ENCODE measurements at places on chromosomes 5 and 9. TPM values are rescaled to one million over a fixed set of nuclear protein-coding genes. Genes with fewer than 3 reads are reported as not detected.

DNA sequence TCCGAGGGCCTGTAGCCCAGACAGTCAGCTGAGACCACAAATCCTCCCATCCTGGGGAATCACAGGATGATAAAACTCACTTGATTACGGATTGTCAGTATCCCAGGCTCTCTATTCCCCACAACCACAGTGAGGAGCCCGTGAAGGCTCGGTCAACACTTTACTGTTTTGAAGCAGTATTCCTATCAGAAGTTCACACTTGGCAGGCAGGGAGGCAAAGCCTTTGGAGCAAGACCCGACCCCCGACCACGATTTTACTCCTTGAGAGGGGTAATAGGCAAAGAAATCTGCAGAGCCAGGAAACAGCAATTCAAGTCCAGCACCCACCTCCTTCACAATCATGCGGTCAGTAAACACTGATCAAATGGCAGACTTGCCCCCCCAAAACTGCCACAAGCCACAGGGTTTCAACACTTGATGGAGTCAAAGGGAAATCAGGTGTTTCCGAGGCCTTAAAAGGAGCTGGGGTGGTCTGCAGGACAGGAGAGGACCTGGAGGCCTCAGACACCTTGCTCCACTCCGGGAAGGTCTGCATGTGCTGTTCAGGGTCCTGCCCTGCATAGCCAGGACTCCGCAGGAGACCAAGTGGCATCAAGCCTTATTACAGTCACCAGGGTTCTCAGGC lies 25.2 kb downstream of the BICD2 start:
- peak; percentile 46 for DNase-seq

GRCh38 chr9:20462410-20462809 lies 159.9 kb downstream of the MLLT3 start:
- no peak for DNase-seq

BTNL3 gene
- not detected for total RNA-seq

PFDN1 gene
- total RNA-seq: 58.7 TPM

MRPS2 gene
- 51.5 TPM for total RNA-seq
